ENCODE measurements at places on chromosomes 7 and 10.

GRCh38 chr10:88565072-88565471, 18.0 kb downstream of the RNLS start:
- no peak for DNase-seq

GRCh38 chr10:101297901-101298486, 56.0 kb upstream of the BTRC start:
- DNase-seq = peak; percentile 65

DNA sequence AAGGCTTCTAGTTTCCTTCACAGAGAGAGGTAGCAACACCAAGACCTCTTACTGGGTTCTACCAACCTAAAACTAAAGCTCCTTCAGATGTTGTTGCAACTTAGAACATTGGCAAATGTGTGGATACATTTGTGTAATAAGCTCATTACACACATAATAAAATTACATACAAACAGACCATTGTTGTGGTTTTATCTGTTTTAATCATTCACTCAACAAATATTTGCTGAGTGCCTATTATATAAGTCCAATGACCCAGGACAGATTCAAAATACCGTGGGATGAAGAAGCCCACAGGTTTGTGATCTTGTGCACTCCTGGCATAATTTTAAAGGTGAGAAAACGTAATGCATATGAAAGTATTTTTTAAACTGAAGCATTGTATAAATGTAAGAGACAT, 160.4 kb upstream of the NPVF start:
- DNase-seq = no peak

GRCh38 chr10:78931321-78932053, 137.3 kb upstream of the ZMIZ1 start:
- no peak for DNase-seq

- no peak for DNase-seq
Measured at GRCh38 chr7:149404825-149405224, 56.0 kb downstream of the ZNF777 start.

DNA sequence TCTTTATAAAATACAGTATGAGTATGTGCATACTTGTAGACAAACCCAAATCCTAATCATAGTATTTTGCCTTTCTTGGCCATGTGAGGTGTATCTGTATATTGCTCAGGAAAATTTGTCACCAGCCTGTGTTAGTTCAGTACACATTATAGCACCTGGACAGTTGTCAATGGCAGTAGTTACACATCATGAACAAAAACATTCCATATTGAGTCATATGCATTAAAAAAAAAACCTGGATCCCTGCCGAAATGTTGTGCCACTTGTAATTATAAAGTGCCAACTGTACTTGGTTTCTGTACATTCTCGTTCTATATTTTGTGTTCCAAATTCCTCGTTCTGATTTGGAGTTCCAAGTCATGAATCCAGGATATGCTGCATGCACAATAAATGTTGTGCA, 410.4 kb downstream of the INHBA start:
- no peak for DNase-seq

DNA sequence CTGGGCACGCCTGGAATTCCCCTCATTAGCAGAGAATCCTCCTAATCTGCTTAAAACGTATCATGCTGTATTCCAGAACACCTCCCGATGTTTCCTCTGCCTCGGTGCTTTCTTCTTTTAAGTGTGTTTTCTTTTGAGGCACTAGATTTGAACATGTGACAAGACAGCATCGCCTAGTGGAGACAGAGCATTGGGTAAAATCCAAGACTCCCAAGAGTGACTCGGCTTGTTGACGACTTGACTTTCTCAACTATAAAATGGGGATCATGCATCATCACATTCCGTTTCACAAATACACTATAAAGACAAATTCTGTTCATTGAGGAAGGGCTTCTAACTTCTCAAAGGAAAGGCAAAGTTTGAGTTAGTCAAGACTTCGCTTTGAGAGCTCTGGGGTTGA, 105.6 kb upstream of the RNF32 start:
- DNase-seq = no peak

DNA sequence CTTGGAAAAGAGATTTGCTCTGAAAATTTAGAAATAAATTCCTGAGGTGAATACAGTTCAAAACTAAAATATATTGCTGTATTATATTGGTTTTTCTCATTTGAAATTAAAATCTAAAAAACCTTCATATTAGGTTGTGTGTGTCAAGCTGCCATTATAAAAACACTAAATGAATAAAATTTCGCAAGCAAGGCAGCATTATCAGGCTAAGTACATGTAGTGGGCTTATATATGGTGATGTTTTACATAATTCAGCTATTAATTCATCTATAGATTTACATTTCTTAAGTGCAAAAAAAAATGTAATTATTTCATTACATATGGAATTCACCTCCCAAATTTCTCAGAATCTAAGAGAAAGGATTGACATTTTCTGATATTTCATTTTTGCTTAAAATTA, 5.3 kb downstream of the MEOX2 start:
- DNase-seq = no peak

DNA sequence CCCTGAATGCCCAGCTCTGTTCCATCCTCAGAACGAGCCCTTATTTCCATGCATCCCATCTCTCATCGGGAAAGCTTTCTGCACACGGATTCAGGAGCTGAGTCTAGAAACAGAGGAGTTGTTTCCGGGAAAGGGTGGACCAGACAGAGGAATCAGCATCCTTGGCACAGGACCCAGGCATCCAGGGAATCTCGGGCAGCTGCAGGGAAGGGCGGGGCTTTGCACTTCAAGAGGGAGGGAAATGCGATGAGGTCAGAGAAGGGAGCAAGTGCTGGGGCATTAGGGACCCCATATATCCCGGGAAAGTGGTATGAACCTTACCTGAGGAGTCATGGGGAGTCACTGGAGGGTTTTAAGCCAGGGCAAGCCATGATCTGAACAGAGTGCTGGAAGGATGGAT, 68.5 kb downstream of the NPTX2 start:
- no peak for DNase-seq

DNA sequence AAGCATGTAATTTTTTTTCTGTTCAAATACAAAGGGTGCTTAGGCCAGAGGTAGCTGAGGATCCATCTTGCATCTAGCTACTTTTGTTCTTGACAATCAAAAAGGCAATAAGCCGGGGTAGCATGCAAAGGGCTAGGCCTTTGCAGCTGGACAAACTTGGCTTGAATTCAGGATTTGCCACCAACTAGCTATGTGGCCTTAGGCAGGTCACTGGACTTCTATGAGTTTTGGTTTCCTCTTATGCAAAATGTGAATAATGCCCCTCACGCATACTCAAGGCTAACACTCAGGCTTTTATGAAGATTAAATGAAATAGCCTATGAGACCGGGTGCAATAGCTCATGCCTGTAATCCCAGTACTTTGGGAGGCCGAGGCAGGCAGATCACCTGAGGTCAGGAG, 19.3 kb downstream of the GFRA1 start:
- DNase-seq = no peak

GRCh38 chr10:74645692-74646091, 180.7 kb upstream of the KAT6B start:
- no peak for DNase-seq

DNA sequence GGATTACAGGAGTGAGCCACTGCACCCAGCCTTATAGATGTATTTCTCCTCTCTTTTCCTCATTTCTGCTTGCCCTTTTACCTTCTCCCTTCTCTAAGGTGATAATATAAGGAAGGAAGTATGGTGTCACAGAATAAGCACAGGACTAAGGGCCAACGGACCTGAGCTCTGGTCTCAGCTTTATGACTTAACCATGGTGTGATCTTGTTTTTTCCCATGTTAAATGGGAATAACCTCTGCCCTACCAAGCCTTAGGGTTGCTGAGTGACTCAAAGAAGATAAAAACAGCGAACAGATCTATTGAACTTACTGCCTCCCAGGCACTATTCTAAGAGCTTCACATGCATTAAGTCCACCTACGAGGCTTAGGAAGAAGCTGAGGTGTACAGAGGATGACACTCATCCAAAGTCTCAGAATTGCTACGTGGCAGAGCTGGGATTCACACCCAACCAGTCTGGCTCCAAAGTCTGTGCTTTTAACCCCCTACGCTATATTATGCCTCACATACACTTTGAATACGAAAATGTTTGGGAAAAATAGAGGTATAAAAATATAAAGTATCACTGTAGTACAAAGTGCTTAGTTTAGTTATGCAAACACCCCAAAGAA, 5.6 kb downstream of the UROS start:
- no peak for DNase-seq

DNA sequence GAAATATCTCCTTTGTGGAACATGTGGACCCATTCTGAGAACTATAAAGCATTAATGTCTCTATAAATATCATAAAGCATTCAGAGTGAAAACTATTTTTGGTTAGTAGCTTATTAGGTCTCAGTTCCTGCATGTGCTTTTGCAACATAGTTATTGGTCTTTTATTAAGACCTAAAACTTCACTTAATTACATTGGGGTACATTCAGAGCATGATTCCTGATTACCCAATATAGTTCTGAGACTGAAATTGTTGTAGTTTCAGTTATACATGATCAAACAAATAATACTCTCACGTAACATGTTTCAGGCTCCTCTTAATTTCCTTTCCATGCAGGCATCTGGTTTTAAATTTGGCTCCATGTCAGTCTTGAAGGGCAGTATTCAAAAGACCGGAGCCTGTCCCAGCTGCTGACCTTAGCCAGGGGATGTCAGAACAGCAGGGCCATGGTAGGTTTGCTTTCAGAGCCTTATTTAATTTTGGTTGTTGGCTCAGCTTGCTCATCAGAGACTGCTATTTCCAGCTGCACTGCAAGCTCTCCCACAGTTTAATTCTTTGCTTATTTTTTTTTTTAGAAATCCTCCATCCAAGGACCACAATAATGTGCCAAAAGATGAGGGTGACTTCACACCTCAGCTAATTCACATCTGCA, 447.8 kb upstream of the FZD8 start:
- no peak for DNase-seq

DNA sequence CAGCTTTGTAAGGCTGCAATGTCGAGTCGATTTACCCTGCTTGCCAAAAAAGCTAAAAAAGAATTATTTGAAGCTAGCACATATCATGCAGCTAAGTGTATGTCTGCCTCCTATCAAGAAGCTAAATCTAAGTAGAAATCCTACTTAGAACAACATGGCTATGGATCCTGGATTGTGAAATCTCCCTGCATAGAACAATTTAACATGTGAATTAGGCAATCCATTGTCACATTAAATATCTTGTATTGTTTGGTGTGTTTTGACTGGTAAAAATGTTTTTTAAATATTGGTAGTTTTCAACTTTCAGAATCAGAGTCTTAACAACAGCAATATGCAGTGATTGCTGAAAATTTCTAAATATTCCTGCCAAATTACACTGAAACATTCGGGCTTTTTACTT, 73.3 kb downstream of the SKIDA1 start:
- no peak for DNase-seq

DNA sequence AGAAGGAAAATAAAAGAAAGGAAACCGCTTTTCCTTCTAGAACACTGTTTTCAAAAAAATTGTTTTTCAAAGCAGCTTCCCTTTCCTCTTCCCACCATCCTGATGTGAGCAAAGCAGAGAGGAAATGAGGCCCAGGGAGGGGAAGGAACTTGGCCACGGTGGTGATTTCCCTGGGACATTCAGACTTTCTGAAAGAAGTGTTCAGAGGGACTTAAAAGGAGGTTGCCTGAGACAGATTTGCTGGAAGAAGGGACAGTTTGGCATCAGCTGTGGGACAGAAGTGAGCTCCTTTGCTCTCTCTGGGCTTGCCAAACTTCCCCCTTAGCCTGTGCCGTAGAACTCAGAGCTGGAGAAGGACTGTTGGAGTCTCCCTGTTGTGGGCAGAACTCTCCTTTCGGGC, 30.3 kb downstream of the ADCYAP1R1 start:
- no peak for DNase-seq

DNA sequence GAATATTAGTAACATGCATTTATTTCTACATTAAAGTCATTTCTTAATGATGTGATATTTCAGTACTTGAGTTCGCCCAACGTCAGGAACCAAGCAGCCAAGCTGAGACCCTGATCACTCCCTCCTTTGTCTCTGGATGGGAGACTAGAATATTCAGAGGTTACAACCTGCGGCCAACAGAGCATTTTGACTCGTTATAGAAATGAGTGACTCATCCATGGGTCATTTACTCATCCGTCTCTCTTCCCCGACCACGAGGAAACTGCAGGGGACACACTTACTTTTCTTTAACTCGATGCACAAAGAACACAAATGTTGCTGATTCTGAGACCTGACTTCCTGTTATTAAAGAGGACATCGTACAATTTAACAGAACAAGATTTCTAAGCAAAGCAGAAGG, 343.3 kb downstream of the FRMD4A start:
- no peak for DNase-seq

DNA sequence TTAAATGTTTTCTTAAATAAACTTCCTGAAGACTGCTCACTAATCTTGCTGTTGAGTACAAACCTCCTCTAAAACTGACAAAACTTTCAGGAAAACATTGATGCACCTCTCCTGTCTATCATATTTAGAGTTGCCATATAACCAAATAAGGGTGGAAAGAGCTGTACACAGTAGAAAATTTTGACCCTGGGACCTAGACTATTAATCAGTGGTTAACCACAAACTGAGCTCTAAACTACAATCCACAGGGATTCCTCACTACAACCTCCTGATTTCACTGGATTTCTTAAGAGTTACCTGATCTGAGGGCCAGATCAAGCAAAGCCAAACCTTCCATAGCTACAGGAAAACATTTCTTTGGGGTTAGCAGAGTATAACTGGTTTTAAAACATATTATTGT, 39.9 kb upstream of the WNT16 start:
- no peak for DNase-seq

- no peak for DNase-seq
Measured at GRCh38 chr7:80372415-80372814, 139.4 kb downstream of the GNAT3 start.

- DNase-seq = no peak
Measured at GRCh38 chr10:20624642-20625041, 272.5 kb downstream of the NEBL start.

- DNase-seq = no peak
Measured at GRCh38 chr7:69035826-69036225, 562.4 kb upstream of the AUTS2 start.

DNA sequence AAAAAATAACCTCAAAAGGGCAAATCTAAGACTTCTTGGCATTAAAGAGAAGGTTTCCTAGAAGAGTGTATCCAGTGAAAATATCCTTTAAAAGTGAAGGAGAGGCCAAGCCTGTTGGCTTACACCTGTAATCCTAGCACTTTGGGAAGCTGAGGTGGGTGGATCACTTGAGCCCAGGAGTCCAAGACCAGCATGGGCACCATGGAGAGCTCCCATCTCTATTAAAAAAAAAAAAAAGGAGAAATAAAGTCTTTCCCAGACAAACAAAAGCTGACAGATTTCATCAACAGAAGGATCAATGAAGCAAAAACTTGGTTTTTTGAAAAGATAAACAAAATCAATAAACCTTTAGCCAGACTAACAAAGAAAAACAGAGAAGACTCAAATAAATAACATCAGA, 67.6 kb upstream of the ZNF800 start:
- no peak for DNase-seq

GRCh38 chr10:125003146-125003900, 61.4 kb downstream of the ZRANB1 start:
- no peak for DNase-seq

GRCh38 chr10:112580267-112580666, 133.3 kb downstream of the VTI1A start:
- DNase-seq = no peak

- DNase-seq = no peak
Measured at GRCh38 chr7:71668572-71668971, 536.6 kb downstream of the GALNT17 start.

All from activated CD8-positive, alpha-beta memory T cell treated with anti-CD3 and anti-CD28 coated beads for 1 hour (primary cell).